A172 (cell line): ENCODE measurements at places on chromosomes 13 and 19. TPM values are rescaled to one million over a fixed set of nuclear protein-coding genes. Genes with fewer than 3 reads are reported as not detected.

PSG1 gene
- total RNA-seq, result 0.43 and 1.5 TPM in 2 replicates

ZNF135 gene
- not detected in 2 replicates for total RNA-seq

- peak; percentile 25 for DNase-seq
These were observed 111.4 kb downstream of the FRY start for GRCh38 chr13:32142956-32143375.

GRCh38 chr19:16952046-16952445, 63.2 kb downstream of the F2RL3 start:
- no peak for DNase-seq

DNA sequence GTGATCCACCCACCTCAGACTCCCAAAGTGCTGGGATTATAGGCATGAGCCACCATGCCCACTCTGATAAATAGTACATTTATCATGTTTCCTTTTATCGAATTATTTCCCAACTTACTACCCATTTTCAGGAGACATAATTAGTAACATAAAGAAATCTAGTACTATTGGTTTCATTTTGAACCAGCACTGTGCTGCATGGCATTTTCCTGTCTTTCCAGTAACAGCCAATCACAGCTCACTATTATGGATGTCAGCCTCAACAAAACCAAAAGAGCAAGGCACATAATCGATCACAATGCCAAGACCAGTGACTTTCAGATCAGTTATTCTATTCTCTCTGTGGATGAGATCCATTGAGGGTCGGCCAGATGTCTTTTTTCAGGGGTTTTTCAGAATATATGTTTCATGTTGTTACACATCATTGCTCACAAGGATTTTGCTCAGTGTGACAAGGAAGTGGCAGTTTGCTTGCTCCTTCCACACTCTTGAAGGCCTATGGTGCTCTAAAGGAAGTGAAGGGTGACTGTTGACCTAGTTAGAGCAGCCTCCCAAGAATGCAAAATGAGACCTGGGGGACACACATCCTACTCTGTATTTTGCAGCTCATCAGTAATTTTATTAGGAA, 233.4 kb downstream of the KCNRG start:
- no peak for DNase-seq

DNA sequence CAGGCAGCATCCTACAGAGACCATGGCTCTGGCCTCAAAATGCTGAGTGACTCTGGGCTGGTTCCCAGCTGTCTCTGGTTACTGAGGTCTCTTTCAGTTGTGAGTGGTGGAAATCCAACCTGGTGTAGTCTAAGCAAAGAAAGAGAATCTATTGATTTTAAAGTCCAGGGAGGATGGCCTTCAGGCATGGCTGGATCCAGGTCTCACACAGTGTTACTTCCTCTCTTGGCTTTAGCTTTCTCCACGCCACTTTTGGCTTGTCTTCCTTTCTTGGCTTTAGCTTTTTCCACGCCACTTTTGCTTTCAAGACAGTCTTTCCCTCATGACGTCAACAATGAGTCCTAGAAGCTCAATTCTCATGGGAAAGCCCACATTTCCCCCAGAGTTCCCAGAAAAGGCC, 4.1 kb downstream of the CYP4F3 start:
- no peak for DNase-seq

- DNase-seq, result peak; percentile 56
These were observed 799 bp downstream of the PVR start for GRCh38 chr19:44644402-44645016.

DNA sequence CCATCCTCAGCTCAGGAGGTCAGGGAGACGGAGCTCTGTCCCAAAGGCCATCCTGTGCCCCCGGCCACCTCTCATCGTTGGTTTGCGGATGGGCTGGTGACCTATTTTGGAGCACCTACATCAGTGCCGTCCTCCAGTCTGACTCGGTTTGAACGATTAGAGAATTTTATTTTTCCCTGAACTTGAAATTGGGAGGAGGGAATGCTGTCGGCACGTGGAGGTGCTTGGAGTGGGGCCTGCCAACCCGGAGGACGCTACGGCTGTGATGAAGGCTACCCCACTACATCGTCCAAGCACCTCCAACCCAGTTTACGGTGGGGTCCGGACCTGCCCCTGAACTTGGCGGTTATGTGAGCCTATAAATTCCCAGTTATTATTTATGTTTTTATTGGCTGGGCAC, 3.0 kb upstream of the ZNF554 start:
- no peak for DNase-seq

GRCh38 chr13:106596275-106596937, 28.5 kb upstream of the ARGLU1 start:
- no peak for DNase-seq

DNA sequence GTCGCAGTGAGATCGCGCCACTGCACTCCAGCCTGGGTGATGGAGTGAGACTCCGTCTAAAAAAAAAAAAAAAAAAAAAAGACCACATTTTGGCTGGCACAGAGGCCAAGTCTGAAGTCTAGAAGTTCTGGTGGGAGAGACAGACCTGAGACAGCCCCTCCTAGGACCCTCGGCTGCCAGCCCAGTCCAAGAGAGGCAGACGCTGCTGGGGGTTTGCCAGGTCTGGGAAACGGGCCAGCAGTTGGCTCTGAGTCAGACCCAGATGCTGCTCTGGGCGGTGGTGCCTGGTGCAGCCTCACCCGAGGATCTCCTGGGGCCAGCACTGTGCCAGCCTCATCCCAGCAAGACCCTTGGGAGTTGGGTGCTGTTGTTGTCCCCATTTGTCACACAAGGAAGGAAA, 5.8 kb downstream of the FCHO1 start:
- peak; percentile 73 for DNase-seq

DNA sequence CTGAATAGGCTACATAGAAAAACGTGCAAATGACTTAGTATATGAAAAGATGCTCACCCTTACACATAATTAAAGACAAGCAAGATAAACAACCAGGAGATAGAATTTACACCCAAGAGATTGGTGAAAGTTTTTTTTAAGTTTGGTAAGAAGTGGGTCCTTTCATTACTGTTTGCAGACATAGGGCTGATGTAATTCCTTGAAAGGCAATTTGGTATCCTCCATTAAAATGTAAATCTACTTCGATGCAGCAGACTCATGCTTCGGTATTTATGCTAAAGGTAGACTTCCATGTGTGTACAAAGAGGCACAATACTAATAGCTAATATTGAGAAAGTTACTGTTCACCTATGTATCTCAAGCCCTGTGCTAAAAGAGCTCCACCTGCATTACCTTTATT, 33.5 kb downstream of the CNMD start:
- DNase-seq, result no peak

DNA sequence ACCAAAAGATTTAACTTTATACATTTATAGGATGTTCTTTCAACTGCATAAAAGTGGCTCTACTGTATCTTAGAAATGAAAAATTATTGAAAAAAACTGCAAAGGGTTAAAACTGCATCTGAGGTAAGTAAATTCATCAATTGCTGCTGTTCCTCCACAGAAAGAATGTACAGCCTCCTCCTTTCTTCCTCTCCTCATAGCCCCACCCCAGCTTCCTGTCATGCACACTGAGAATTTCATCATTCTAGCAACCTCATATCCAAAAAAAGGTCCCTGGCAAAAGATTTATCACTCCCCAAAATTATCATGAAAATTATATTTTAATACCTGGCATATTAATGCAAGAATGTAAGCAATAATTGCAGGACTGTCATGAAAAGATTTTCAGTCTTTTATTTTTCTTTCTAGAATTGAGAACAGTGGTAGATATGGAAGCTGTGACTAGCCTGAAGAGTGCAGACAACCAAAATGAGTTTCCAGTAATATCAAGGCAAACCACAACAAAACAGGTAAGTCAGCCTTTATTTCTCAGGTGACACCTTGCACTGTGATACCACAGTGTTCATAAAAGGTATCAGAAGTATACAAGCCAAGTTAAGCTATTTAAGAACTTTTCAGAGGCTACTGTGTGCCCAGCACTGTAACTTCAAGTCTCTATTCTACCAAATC, 110.8 kb downstream of the SUCLA2 start:
- no peak for DNase-seq

DNA sequence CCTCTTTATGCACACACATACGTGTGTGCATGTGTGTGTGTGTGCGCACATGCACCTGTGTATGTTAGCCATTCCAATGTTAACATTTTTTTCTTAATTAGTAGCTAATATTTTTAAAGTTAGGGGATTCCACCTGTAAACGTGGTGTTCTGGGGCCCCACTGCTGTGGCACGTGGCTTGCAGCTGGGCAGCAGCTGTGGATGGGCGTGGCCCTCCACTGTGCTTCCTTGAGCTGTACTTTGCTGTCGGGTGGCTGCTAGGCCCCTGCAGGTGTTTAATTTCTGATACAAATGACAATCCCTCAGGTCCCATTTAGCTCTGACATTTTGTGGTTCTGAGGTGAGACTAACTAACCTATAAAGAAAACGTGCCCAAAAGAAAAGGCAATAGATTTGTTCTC, 58.9 kb upstream of the GJB6 start:
- DNase-seq, result no peak

DNA sequence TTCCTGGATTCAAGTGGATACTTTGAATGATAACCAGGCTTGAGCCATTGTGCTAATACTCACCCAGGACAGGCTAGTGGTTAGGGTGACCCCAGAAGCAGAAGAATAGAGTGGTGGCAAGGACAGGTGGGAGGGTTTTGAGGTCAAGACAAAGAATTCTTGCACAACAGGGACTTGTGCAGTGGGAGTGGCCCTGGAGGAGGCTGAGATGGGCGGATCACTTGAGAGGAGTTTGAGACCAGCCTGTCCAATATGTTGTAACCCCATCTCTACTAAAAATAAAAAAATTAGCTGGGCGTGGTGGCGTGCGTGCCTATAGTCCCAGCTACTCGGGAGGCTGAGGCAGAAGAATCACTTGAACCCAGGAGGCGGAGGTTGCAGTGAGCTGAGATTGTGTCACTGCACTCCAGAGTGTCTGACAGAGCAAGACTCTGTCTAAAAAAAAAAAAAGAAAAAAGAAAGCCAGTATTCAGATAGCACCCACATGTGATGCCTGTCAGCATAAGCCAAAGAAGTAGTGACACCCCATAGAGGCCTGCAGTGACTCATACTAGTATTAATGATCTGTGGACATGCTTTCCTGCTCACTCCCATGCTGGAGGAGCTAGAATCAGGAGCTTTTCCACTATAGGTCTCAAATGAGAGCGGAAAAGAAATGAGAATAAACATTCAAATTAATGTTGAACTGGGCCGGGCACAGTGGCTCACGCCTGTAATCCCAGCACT, 78.7 kb downstream of the RNF17 start:
- DNase-seq, result peak; percentile 40

GRCh38 chr19:33458171-33458633, 63.4 kb downstream of the PEPD start:
- no peak for DNase-seq
